Fibroblast of skin of left quadriceps (primary cell): ENCODE measurements at places on chromosomes 16 and 17.
A peak's percentile ranks its signal among the peaks of the same experiment; 100 is the strongest.

GRCh38 chr16:47408491-47408890 lies 52.4 kb downstream of the ITFG1 start:
- DNase-seq = no peak

GRCh38 chr16:50478075-50478772 lies 70.0 kb upstream of the NKD1 start:
- no peak for DNase-seq

- DNase-seq = no peak
These were observed 4.7 kb downstream of the CORO7 start for GRCh38 chr16:4411684-4412083.

- no peak for DNase-seq
These were observed 27.8 kb downstream of the ZC3H18 start for GRCh38 chr16:88597856-88598491.

DNA sequence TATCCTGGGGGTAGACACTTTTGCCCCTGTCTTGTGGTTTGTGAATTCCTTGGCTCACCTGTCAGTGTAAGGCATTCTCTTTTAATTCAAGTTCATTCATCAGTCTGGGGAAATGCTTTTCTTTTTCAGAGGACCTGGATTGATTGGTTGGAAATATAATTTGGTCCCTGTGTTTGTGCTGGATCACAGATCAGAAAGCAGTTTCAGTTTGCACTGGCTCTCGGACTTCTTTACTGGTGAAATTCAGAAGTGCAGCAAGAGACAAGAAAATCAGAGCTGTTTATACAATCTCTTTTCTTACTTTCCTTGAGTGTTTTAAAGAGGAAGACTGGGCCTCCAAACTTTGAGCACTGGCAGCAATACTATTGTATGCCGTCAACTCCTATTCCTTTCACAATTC lies 161.8 kb upstream of the KCNJ16 start:
- no peak for DNase-seq

GRCh38 chr17:36723459-36724025 lies 122.2 kb downstream of the MRM1 start:
- DNase-seq = no peak

GRCh38 chr16:80687606-80688005 lies 116.8 kb downstream of the CDYL2 start:
- DNase-seq = no peak

- DNase-seq = peak; percentile 63
These were observed 47.8 kb upstream of the HAS3 start for GRCh38 chr16:69057400-69058378.

GRCh38 chr17:48679385-48680096 lies 42.8 kb downstream of the PRAC1 start:
- no peak for DNase-seq

DNA sequence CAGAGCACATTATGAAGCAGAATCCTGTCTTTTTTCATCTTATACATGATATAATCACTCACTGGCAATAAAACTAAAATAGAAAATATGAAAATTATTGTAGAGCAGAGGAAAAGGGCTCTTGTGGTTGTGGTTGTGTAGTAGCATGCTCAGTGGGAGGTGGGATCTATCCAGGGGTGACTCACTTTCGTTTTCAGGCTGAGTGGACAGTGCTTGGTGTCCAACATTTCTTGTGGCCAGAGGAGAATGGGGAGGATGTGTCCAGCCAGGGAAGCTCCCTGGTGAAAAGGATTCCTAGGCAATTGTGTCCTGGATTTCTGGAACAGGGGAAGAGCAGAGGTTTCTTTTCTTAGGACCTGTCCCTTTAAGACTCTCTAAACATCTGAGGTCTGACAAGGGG lies 31.9 kb upstream of the CPHXL start:
- DNase-seq = no peak

DNA sequence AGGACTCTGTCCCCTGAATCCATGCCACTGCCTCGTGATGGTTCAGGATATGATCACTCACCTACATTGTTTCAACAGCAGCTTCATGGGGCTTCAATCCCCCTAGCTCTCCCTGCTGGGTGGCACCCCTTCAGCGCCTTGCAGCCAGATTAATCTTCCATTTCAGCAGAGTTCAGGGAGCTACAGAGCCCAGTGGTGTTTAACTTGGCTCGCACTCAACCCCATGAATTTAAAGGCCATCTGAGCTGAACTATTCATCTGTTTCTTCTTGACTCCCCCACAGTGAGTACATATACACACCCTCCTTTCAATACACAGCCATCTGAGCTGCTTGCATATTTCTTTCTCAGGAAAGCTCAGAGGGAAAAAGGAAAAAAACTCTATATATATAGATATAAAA lies 202.8 kb upstream of the C16orf82 start:
- no peak for DNase-seq

DNA sequence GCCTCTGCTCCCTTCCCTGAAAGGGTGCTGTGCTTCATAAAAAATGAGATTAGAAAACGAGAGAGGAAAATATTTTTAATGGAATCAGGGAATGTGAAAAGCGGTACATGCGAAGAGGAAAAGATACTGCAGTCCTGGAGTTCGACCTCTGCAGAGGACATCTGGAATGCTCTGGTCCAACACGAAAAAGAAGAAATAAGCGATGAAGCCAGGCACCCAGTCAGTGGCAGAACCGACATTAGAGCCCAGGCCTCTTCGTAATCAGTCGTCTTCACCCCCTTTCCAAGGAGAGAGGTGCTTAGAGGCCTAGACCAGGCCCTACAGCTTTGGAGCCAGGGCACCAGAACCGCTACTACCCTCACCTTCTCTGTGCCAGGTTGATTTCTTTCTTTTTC lies 459 bp upstream of the MARCHF10 start:
- no peak for DNase-seq

DNA sequence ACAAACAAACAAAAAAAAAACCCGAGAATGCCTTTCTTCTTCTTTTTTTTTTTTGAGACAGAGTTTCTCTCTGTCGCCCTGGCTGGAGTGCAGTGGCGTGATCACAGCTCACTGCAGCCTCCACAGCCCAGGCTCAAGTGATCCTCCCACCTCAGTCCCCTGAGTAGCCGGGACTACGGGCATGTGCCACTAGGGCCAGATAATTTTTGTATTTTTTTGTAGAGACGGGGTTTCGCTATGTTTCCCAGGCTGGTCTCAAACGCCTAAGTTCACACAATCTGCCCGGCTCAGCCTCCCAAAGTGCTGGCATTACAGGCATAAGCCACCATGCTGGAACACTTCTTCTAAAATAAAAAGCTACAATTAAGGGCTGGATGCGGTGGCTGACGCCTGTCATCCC lies 17.0 kb upstream of the WDR45B start:
- DNase-seq = no peak

GRCh38 chr16:4790871-4791270 lies 2.7 kb upstream of the SEPTIN12 start:
- DNase-seq = no peak

DNA sequence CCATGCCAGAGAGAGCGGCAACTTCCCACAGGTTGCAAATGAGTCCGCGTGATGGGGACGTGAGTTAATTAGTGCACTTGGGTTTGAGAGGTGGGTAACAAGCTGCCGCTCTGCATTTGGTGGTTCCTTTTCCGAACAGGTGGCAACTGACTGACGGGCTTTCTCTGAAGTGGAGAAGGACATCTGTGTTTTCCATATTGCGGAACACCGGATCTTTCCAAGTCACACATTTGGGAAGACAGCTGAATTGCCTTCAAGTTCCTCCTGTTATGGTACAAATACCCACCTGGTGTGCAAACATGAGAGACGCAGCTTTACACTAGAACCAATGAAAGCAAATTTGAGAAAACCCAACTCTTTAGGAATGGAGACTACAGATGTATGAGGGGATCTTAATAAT lies 451.3 kb upstream of the ZFHX3 start:
- no peak for DNase-seq

DNA sequence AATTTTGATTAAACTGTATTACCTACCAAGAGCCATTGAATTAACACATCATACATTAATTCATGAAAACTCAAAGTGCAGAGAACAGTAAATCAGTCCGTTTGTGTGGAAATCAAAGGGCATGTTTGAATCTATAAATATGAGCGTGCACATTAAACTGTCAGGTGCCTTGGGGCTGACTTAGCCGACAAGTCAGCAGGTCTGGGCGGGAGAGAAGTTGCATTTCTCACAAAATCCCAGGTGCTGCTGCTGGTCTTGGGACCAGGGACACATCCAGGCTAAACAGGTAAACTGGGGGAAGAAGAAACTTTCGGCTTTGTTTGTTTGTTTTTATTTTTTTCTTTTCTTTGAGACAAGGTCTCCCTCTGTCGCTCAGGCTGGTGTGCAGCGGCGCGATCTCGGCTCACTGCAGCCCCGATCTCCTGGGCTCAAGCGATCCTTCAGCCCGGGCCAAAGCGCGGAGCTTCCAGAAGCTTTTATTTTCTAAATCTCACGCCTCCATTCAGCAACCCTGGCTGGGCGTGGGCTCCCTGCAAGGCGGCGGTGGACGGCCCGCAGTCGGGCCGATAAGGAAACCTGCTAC lies 213.9 kb downstream of the MRTFB start:
- no peak for DNase-seq

GRCh38 chr16:68608330-68608729 lies 36.8 kb upstream of the CDH3 start:
- no peak for DNase-seq

DNA sequence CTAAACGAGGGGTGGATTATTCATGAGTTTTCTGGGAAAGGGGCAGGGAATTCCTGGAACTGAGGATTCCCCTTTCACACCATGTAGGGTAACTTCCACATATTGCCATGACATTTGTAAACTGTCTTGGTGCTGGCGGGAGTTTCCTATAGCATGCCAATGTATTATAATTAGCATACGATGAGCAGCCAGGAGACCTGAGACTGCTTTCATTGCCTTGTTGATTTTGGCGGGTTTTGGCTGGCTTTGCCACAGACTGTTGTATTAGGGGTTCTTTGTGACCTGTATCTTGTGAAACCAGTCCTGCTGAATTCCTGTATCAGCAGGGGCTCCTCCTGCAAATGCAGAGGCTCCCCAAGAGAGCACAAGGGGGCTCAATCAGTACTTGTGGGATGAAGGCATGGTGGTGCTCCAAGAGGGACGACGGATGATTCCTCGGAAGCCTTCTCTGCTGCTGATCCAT lies 104.4 kb upstream of the CACNG5 start:
- no peak for DNase-seq

DNA sequence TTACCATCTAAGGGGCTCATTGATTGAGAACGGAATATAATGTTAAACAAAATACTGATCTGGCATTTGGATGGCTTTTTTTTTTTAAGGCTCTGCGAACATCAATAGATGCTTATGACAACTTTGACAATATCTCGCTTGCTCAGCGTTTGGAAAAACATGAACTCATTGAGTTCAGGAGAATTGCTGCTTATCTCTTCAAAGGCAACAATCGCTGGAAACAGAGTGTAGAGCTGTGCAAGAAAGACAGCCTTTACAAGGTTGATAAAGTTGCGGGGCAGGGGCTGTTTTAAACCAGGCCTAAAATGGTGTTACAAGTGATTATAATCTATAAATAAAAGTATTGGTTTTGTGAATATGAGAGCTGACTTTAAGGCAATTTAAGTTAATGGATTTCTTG lies 22.3 kb downstream of the PTRH2 start:
- no peak for DNase-seq

- no peak for DNase-seq
These were observed 4.2 kb upstream of the SREBF1 start for GRCh38 chr17:17840751-17841591.

GRCh38 chr16:19011169-19011731 lies 27.5 kb downstream of the TMC7 start:
- no peak for DNase-seq

DNA sequence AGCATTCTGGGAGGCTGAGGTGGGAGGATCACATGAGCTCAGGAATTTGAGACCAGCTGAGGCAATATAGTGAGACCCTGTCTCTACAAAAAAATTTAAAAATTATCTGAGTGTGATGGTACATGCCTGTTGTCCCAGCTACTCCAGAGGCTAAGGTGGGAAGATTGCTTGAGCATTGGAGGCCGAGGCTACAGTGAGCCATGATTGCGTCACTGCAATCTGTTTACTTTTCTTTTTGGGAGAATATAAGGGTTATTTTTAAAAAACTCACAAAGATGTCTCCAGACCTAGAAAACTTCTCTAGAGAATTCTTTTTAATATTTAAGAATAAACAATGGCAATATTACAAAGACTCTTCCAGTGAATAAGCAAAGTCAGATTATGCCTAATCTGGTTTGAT lies 226.9 kb downstream of the BCAS3 start:
- DNase-seq = no peak

DNA sequence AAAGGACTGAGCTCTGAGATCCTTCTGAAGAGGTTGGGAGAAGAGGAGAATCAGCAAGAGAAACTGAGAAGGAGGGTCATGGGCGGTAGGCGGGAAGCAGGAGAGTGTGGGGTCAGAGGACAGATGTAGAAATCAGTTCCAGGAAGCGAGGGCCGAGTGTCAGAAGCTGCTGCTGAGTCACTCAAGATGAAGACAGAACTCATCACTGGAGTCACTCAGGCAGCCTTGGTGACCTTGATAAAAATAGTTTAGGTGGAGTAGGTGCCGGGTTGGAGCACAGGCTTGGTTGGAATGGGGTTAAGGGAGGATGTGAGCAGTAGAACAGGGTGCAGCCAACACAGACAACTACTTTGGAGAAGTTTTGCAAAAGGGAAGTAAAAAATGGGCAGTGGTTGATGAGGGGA lies 6.1 kb upstream of the ITGAM start:
- DNase-seq = no peak

DNA sequence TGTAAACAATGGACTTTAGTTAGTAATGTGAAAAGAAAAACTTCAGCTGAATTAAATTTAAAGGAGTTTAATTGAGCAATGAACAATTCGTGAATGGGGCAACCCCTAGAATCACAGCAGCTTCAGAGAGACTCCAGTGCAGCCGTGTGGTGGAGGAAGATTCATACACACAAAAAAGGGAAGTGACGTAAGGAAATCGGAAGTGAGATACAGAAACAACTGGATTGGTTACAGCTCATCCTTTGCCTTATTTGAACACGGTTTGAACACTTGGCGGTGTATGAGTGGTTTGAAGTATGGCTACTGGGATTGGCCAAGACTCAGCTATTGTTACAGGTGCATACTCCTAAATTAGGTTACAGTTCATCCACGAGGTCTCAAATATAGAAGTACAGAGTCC lies 460.4 kb upstream of the ASIC2 start:
- DNase-seq = no peak

GRCh38 chr17:63477480-63478440 lies 899 bp downstream of the ACE start:
- DNase-seq = no peak

- no peak for DNase-seq
These were observed 32.4 kb downstream of the WSCD1 start for GRCh38 chr17:6102615-6103014.

DNA sequence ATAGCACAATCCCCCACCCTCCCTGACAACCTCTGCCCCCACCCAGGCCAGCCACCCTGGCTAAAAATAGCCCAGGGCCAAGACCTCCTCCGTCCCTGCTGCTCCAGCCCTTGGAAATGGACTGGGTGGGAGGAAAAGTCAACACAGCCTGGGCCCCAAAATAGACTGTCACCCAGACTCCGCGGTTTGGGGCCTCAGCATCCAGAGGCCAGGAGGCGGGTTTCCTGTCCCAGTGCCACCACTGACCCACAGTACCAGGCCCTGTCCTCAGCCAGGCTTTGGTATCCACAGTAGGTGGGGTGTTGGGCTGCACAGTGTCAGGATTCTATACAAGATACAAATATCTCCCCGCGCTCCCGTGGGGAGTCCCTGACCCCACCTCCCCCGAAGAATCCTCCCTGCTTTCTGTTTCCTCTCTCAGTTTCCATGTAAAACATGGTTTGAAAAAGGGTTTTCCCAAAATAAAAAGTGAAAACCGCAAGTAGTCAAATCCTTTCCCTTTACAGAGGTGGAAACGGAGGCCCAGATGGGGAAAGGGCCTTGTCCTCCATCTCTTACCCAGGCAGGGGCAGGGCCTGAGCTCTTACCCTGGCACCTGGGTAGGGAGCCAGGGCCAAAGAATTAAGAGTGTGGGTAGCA lies 20.1 kb downstream of the CPNE2 start:
- no peak for DNase-seq
